ENCODE measurements at places on chromosomes 2 and 18.

- no peak for DNase-seq
These were observed 381.2 kb downstream of the LPIN1 start for GRCh38 chr2:12127638-12128037.

GRCh38 chr2:219689676-219690628 is 62.5 kb downstream of the SLC4A3 start:
- DNase-seq = peak; percentile 9

DNA sequence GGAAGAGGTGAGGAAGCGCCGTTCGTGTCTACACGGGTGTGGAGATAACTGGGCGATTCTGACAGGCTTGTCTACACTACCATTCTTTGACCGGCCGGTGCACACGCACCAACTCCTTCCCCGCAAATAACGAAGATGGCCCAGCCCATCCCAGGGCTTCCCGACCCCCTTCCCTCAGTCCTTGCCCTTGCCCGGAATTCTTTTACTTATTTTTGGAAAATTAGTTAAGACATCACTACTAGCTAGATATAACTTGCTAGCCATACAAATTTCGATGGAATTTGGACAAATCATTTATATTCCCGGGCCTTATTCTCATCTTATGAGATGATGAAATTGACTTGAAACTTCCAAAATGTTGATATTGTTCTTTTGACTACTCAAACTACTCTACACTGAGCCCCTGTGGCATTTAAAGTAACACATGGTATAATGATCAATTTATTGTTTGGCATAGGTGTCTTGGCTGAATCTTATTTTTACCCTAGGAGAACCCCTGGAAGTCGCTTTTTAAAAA is 1.3 kb downstream of the ERICH2 start:
- DNase-seq = no peak

DNA sequence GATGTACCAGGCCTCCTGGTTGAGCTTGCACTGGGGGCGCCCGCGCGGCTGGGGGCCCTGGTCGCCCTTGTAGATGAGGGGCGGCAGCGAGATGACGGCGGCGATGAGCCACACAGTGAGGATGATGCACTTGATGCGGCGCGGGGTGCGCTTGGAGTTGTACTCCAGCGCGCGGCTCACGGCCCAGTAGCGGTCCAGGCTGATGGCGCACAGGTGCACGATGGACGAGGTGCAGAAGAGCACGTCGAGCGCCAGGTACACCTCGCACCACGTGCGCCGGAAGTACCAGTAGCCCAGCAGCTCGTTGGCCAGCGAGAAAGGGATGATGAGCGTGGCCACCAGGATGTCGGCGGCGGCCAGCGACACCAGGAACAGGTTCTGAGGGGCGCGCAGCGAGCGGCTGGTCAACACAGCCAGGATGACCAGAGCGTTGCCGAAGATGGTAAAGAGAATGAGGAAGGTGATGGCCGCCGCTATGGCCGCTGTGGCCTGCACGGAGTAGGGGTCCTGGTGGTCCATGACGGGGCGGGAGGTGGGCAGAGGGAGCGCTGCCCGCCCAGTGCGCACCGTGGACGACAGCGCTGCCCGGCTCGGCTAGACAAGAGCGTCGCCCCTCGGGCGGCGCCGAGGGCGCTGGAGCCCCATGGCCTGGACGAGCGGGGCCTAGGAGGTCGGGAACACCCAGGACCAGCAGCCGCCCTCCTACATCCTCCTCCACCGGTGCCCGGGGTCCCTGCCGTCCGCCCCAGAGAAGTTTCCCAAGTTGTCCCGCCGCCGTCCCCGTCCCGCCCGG is 544 bp downstream of the ADRA2B start:
- DNase-seq = no peak

DNA sequence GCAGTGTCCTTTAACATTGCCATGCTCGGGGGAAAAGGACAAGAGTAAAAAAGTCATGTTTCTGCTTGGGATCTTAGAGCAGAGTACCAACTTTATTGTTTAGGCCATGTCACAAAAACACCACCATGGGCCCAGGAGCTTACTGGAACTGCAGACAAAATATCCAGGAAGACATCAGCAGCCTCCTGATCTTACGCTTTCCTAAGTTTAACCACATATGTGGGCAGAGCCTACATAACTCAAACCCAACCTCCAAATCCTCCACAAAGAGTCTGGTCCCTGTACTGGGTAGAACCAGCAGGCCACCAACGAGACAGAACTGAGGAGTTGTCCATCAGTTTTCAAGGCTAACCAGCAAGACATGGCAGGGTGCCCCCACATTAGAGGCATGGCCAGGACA is 10.3 kb downstream of the GALNT14 start:
- no peak for DNase-seq

GRCh38 chr2:45674035-45674816 is 22.8 kb downstream of the PRKCE start:
- DNase-seq = no peak

DNA sequence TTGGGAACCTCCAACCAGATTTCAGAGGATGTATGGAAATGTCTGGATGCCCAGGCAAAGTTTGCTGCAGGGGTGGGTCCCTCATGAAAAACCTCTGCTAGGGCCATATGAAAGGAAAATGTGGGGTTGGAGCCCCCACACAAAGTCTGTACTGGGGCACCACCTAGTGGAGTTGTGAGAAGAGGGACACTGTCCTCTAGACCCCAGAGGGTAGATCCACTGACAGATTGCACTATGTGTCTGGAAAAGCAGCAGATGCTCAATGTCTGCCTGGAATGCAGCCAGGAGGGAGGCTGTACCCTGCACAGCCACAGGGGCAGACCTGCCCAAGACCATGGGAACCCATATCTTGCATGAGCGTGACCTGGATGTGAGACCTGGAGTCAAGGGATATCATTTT is 573.7 kb upstream of the NXPH2 start:
- no peak for DNase-seq

DNA sequence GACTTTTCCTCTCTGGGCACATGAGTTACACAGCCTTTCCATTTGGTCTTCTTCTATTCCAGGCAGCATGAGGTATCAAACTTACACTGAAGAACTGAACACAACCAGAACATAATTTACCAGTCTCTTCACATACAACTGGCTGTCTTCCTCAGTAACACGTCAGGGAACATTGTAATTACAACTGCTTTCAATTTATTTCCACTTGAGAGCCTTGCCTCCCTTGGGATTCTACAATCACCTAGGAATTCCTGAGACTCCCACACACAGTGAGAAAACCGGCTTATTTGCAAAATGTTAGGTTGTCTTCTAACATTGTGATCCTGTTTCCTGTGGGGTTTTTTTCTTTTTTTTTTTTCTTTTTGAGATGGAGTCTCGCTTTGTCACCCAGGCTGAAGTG is 149.9 kb downstream of the TMX3 start:
- no peak for DNase-seq

- DNase-seq = no peak
These were observed 18.2 kb upstream of the MGAT5 start for GRCh38 chr2:134235510-134236144.

DNA sequence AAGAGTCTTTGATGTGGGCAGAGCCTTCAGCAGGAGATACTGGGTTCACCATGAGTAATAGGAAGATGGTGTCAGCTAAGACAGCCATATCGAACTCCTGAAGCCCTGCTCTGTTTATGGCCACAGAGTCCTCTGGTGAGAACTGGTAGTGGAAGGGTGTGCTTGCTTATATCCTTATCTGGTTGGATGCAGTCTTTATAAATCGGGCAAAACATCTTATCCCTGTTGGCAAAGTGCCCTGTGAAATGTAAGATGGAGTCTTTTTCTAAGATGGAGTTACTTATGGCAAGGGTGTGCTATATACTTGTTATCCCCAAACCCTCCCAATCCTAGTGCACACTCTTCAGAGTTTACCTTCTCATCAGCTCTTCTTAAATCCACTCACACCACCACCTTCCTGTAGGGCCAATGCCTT is 190.8 kb upstream of the PARD3B start:
- no peak for DNase-seq

- DNase-seq = no peak
These were observed 3.6 kb upstream of the CAPG start for GRCh38 chr2:85413592-85414420.

DNA sequence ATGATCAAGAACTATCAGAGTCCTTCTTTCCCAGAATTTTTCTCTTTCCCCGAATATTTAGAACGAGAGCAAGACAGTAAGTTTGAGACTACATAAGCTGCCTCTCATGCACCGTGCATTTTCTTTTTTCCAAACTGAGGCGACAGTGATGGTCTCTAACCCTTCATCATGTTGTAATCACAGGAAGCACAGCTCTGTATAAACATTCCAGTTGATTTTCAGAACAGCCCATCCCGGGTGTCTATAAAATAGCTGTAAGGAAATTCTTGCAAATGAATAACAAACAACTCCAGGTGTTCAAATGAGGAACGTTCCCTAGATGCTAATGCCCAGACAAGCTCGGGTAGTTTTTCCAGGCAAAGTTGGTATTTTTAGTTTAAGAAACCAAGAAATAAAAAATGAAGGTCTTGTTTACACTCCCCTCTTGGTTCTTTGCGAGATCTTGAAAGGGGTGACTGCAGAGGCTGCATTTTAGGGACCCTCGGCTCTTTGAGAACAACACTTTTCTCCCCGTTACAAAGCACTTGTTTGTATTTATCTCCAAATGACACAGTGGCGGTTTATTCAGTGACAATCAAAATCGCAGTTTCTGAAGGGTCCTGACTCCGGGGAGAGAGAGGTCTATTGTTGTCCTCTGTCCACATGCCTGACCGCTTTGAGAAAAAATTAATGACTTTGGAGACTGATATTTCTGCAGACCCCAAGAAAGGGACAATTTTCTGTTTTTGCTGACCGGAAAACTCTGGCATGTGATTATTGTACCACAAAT is 101.1 kb upstream of the NCK2 start:
- no peak for DNase-seq
